Stimulated activated CD8-positive, alpha-beta memory T cell treated with anti-CD3 and anti-CD28 coated beads, Interleukin-7, amount 100 ng/mL, for 1 hour (primary cell): ENCODE measurements at places on chromosomes 5 and 9.

GRCh38 chr5:128144491-128144890, 60.9 kb downstream of the SLC12A2 start:
- DNase-seq = no peak

GRCh38 chr9:111020594-111020993, 17.7 kb downstream of the LPAR1 start:
- no peak for DNase-seq

- no peak for DNase-seq
Measured at GRCh38 chr5:123809594-123810221, 297.7 kb downstream of the CSNK1G3 start.

GRCh38 chr5:96439477-96440184, 6.6 kb upstream of the PCSK1 start:
- no peak for DNase-seq

GRCh38 chr5:129114539-129115193, 20.1 kb downstream of the ISOC1 start:
- no peak for DNase-seq

GRCh38 chr5:135439231-135440205, 7.6 kb downstream of the DCANP1 start:
- no peak for DNase-seq

DNA sequence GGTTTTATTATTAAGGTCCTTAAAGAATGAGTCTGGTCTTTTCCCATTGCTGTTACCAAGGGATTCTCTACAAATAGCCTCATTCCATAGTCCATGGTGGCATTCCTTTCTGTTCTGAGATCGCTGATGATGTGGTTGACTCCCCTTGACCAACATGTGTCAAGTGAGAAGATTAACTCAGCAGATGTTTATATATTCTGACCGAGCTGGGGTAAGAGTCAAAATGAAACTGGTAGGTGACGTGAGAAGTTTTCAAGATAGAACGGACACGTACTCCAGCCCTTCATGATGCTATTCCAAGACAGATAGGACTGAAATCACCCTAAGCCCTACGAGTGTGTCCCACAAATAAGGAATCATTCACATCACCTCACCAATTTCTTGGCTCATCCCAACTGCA, 155.5 kb upstream of the WWC1 start:
- no peak for DNase-seq

- no peak for DNase-seq
Measured at GRCh38 chr9:95891067-95891671, 15.7 kb downstream of the ERCC6L2 start.

- DNase-seq = no peak
Measured at GRCh38 chr5:111066261-111066938, 5.1 kb upstream of the TSLP start.
